Muscle of arm (tissue), 14 donors: ENCODE measurements at places on chromosomes 5 and 9.

DNA sequence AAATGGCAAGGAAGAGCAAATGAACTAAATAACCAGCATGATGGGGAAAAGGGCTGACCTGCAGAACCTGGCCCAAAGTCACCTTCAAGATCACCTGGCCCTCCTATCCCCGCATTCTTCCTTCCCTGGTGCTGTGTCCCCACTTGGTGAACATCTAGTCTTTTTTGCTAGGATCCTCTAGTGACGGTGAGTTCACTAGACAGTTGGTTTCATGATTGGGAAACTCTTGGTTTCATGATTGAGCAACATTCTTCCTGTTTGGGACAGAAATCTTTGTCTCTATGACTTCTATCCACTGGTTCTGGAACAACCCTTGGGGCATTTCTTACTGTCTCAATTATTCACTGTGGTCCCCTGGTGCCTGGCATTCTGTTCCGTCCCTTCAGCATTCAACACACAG is 50.2 kb upstream of the DAB2IP start:
- no peak for DNase-seq

GRCh38 chr9:136058084-136058483 is 37.0 kb downstream of the NACC2 start:
- no peak for DNase-seq

DNA sequence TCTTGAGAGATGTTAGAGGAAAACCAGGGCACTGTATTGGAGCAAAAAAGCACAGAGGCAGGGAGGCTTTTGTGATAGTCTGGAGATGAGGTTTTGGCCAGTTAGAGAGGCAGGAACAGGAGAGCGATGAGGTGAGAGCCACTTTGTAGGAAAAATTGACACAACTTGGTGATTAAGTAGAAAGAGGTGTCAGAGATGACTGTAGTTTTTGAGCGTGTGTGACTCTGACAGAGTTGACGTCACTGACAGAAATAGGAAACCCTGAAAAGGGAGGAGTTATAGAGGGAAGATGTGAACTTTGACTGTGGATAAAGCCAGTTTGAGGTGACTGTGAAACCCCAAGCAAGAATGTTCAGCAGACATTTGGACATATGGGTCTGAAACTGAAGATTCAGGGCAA is 15.7 kb downstream of the NFX1 start:
- DNase-seq = no peak

DNA sequence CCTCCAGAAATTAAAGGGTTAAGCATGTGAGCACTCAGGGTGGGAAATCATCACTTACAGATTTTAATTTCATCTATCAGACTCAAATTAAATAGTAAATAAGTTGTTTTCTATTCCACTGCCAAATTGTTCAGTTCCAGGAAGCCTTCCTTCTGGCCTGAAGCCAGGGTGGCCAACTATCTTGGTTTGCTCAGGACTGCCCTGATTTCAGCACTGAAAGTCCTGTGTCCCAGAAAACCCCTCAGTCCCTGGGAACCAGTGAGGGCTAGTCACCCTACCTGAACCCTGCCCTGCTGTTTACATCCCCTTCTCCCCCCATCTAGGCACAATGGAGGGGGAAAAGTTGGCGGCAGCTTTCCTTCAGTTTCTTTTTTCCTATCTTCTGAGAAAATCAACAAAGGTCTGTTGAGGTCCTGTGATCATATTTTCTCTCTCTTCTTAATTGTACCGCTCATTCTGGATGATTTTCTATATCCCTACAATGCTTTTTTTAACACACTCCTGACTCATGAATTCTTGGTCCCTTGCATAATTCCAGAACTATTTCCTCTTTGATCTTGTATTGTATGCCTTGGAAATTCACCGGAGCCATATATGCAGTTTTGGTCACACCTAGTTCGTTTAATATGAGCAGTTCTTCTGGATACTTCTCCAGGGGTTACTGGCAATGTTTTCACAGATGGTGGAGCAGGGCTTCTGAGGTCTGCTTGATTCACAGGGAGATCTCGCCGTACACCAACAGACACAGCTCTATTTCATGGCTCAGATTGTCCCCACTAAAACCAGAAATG is 103.8 kb downstream of the MAP1B start:
- no peak for DNase-seq

DNA sequence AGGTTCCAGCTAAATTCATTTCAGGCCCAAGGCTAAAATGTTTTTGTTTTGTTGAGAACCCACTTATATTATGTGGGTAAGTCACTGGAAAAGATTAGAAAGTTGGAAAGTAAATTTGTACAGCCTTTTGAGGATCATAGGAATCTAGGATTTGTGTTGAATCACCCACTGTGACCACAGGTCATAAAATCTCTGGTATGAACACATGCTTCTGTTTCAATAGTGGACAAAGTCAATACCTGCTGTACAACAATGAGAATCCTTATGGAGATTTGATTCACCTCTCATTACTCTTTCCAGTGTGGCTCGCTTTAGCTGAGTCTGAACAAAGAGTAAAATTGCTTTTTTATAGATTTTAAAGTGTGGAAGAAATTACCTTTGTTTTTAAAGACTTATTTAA is 369.5 kb downstream of the TMEM167A start:
- no peak for DNase-seq

DNA sequence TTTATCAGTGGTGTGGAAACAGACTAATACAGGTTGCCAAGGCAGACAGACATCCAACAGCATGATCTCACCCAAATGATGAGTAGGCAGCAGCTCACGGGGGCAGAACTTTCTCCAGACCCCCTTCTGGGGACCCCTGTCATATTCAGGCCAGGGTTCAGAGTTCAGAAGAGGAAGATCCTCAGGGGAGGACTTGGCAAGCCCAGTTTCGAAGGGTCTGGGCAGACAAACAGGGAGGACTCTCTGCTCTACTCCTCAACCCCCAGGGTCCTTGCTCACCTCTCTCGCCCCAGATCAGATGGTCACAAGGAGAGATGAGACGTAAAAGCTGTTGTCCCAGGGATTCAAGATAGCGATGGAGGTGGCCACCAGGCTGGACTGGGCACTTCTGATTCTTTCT is 215.1 kb upstream of the MVB12B start:
- no peak for DNase-seq

DNA sequence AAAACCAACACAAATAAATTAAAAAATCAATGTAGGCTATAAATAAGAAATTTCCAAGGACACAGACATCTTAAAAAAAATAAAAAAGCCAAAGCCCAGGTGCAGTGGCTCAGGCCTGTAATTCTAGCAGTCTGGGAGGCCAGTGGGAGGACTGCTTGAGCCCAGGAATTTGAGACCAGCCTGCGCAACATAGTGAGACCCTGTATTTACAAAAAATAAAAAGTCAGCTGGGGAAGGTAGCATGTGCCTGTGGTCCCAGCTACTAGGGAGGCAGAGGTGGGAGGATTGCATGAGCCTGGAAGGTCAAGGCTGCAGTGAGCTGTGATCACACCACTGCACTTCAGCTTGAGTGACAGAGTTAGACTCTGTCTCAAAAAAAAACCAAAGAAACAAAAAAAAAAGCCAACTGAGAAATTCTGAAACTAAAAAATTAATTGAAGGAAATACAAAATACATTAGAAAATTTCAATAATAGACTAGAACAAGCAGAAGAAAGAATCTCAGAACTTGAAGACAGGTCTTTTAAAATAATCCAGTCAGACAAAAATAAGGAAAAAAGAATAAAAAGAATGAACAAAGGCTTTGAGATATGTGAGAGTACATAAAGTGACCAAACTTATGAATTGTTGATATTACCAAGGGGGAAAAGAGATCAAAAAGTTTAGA is 149.5 kb upstream of the PANK3 start:
- no peak for DNase-seq

- peak; percentile 48 for DNase-seq
Observed at GRCh38 chr9:28073270-28073669, 500.0 kb upstream of the C9orf72 start.

DNA sequence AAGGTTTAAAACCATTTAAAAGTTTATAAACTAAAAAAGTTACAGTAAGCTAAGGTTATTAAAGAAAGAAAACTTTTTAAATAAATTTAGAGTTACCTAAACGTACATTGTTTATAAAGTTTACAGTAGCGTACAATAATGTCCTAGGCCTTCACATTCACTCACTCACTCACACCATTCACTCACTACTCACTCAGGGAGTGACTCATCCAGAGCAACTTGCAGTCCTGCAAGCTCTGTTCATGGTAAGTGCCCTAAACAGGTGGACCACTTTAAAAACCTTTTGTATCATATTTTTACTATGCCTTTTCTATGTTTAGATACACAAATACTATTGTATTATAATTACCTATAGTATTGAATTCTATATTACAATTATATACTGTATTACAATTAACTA is 190.8 kb upstream of the RASA1 start:
- no peak for DNase-seq

GRCh38 chr5:74822288-74822687 is 43.9 kb downstream of the FAM169A start:
- DNase-seq = no peak

DNA sequence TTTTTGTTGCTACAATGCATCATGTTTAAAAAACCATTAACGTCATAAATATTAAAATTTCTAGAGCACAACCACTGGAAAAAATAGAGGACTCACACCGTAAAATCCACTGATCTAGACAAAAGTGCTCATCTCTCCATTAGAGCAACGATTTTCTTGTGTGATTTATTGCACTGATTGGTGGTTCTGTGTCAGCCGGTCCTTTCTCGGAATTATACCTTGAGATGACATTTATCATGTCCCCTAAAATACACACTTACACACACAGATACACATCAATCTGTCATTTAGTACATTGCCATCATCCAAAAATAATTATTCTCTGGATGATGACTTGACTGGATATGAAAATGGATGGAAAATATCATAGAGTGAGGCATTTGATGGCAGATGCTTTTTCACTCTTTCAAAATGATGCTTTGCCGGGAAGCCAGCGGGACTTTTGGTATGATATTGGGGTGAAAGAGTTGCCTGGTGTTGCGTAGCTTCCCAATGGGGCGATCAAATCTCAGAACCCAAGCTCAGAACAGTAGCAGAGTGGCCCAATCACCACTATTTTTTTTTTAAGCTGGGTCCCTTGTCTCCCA is 226.6 kb downstream of the GAS1 start:
- no peak for DNase-seq

DNA sequence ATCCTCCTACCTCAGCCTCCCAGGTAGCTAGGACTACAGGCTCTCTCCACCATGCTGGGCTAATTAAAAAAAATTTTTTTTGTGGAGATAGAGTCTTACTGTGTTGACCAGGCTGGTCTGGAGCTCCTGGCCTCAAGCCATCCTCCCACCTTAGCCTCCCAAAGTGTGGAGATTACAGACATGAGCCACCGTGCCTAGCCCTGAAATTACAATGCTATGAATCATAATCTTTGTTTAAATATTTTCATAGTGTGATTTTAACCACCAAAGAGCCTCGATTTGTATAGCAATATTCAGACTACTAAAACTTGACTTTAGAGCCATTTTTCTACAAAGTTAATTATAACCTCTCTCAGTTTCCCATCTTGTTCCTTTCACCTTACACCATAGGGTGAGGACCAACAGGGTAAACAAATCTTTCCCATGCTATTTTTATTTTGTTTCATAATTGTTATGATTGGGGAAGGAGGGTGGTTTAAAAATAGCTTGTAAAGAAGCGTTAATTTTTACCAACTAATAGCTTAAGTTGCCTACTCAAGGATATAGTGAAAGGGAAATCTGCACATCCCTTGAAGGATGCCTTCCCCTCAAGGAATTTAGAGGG is 32.7 kb downstream of the UBE2D2 start:
- DNase-seq = no peak

DNA sequence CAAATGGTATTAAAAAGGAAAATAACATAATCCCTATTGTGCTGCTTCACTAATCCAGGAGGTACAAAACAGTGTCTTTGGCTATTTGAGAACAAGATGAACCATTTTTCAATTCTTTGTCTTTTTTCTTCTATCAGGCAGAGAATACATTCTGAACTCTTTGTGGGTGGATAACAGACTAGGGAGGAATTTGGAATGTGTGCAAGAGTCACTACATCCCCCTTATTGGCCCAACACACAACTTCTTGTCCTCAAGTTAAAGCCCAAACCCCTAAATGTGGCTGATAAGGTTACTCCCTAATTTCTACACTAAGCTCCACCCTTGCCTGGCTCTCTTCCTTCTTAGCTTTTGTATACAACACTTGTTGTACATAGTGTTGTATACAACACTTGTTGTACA is 342.7 kb upstream of the RFX3 start:
- no peak for DNase-seq

DNA sequence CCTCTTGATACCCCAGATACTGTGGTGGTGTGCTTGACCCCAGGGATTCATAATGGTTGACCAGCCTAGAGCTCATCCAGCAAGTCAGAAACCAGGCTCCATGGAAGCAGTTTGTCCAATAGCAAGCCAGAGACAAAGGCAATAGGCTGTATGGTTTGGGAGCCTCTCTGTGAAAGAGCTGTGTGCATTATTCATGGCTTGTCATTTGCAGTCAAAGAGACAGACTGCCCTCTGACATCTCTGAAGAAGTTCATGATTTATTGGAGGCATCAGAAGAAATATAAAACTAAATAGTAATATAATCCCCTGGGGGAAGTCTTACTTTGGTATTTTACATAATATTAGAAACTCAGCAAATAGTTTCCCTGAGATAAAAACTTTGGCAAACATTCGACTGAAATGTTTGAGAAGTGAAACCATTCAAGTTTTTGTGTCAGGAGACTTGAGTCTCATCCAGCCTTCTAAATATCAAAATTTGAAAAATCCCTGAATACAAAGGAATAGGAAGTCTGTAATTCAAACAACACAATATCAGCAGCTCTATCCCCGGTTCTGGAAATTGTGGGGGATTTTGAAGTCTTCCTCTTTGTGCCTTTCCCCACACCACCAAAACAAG is 250.3 kb downstream of the ZSWIM6 start:
- DNase-seq = no peak

GRCh38 chr5:105167092-105167491 is 1604.5 kb upstream of the NUDT12 start:
- DNase-seq = no peak

DNA sequence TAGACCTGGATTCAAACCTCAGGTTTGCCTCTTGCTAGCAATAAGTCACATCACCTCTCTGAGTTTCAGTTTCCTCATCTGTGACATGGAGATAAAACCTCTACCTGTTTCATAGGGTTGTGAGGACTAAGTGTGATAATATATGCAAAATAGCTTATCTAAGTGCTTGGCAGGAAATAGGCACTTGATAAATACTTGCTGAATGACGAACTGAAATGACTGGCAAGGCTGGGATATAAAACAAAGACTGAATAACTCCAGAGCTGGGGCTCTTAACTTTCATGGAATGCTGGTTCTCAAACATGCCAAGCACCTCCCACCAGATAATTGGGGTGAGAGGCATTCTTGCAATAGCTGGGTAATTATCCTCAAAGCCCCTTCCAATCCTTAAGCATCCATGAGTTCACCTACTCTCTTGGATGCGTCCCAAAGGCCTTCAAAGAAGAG is 87.6 kb downstream of the ADRB2 start:
- no peak for DNase-seq

DNA sequence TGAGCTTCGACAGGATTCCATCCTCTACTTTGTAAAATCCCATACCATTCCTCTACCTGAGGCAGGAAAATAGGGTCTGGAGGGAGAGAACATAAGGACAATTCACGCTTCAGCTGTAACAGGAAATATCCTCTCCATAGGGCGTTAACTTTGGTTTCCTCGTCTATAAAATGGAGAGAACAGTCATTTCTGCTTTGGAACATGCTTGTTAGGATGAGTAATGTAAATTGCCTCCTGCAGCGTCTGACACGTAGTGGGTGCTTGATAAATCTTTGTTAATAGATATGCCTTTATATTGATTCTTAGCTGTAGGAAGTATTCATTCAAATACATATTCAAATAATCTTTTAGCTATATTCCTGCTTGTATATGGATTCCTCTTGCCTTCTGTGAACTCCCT is 711 bp upstream of the SUB1 start:
- DNase-seq = no peak

- DNase-seq = no peak
Observed at GRCh38 chr5:72390836-72391235, 70.7 kb downstream of the PTCD2 start.
